Stimulated activated CD4-positive, alpha-beta T cell treated with anti-CD3 and anti-CD28 coated beads, TNF-alpha, amount 100 ng/mL, for 4 hours (primary cell): ENCODE measurements at places on chromosomes 6 and 20.

DNA sequence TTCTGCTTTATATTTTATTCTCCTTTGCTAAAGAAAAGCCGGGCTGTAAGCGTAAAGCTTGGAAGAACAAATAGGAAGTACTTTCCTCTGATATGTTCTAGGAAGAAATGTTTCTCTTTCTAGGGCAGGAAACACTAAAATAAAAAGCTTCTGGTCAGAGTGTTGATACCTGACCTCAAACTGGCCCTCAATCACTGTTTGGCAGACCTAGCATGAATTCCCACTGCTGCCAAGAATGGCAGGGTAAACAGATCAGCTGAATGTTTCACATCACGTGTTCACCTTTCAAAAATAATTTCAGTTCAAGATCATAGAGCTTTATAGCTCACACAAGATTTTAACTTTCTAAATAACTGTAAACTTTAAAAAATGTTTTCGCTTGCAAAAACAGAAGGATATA is 2.9 kb downstream of the MPC1 start:
- no peak for DNase-seq

DNA sequence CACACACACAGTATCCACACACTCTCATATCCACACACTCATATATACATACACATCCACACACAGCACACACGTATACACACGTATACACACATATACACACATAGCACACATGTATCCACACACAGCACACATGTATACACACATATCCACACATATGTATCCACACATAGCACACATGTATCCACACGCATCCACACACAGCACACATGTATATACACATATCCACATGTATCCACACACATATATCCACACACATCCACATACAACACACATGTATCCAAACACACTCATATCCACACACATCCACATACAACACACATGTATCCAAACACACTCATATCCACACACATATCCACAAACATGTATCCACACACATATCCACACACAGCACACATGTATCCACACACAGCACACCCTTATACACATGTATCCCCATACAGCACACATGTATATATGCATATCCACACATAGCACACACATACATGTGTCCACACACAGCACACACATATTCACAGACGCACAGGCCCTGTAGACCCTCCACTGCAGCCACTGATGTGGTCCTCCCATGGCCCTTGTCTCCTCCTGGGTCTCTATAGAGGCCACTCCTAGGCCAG is 172.1 kb downstream of the CDH4 start:
- no peak for DNase-seq

GRCh38 chr20:9395971-9396370 is 118.4 kb upstream of the LAMP5 start:
- DNase-seq, result no peak

DNA sequence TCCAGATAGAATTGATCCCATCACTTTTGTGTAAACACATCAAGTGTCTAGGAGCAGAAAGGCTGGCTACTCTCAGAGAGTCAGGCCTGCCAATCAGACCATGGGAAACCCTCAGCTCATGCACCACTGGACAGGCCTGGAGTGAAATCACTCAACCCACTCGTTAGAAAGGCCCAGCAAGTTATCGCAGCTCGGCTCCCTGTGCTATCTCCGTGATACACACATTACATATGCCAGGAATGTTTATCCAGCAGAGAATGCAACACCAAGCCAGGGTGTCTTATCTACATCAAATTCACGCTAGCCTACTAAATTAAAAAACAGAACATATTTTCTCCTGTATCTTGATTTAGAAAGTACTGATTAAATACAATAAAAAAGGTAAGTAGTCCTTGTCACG is 232.4 kb upstream of the FOXQ1 start:
- no peak for DNase-seq

DNA sequence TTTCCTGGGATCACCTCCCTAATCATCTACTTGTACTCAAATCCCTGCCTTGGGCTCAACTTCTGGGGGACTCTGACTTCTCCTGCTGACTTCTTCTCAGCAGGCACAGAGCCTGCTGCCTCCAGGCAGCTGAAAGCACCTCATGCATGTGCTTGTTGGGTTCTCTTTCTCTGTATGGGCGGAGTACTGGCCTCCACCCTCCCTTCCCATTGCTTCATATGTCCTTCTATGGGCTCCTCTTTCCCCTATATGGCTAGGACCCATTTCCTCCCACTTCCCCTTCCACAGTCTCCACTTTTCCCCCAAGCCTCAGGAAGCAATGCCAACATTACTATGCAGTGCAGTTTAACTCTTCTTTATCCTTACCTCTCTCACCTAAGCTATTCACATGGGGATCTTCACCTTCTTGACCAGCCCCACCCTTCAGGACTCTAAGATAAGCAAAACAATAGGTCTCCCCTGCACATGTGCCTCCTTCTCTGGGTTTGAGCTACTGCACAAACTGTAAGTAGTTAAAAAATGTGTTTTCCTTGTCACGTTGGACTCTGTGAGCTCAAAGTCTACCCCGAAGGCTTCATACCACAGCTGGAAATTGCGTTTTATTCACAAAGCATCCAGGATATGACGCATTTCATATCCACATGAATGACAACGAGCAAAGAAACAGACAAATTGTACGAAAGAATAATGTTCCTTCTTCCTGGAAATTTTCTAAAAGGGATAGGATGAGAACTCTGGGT is 93.7 kb downstream of the CDS2 start:
- no peak for DNase-seq

- DNase-seq, result no peak
Measured at GRCh38 chr6:39407446-39407993, 85.0 kb upstream of the KCNK16 start.

DNA sequence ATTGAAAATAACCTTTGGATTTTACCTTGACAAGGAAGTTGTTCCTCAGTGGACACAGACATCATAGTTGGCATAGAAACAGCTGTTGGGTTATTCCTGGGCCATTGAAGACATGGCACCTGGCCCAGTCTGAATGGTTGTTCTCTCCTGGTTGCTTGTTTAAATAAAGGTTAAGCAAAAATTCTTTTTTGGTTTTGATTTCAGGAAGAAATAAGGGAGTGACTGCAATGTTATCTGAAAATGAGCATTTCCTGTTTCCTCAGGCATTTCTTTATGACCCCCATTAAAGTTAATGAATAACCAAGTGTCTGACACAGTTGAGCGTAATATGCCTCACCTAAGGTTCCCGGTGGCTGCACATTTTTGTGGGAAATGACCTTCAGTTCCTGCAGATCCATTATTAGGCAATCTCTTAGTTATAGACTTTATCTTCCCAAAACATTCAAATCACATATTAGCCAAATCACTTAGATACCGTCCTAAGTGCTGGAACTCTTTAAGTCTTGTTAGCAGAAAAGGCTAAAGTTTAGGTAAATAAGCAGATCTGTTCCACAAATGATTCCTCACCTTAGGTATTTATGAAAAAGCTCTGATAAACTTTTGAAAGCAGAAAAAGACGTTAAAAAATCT is 648.7 kb upstream of the FLRT3 start:
- DNase-seq, result no peak

DNA sequence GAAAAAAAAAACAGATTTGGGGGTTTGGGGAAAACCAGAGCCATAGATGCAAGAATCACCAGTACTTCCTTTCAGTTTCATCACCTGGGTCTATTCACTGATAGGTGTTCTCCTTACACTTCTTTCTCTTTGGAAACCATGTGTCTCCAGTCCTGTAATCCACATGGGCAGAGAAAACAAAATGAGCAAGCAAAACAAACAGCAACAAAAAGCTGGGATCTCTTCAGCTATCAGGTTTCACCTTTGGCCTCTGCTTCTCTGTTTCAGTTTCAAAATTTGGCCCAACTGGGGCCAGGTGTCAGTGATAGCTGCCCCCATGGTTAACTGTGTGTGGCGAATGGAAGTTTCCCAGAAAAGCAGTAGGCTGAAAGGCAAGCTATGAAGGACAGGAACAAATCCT is 220.0 kb upstream of the THBS2 start:
- no peak for DNase-seq

DNA sequence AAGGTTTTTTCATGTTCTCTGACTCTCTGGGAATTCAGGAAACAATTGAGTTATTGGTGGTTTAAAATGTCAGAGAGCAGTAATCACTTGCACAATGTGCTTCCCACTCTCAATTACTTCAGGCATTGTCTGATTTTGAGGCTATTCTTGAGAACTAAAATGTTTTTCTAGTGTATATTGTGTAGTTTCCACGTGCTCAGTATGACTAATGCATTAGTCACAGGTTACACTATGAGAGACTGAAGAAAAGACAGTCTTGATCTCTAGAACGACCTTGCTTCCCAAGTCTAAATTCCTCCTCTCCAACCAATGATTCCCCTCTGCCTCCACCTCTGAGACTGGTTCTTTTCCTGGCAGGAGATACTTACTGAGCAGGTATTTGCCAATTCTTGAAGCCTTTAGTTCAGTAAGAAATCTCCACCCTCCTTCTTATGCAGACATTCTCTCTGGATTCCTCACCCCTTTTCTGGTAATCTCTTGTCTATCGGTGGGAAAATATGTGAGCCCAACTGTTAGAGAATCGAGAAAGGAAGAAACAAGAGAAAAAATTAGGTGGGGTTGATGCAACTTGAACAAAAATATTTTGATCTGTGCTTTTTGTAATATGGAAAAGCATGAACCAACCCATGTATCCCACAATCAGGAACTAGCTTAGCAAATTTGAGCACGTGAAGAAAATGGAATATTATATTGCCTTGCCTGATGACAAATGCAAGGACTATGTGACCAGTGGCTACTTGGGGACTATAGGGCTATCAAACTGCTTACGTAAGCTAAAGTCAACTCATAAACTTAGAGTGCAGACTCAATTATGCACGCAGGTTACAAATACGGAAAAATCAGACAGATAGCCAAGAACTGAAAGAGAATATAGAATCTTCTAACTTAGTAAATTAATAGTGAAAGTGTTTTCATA is 61.1 kb upstream of the SLC22A16 start:
- no peak for DNase-seq

- DNase-seq, result no peak
Measured at GRCh38 chr6:151229401-151230276, 10.1 kb upstream of the AKAP12 start.

DNA sequence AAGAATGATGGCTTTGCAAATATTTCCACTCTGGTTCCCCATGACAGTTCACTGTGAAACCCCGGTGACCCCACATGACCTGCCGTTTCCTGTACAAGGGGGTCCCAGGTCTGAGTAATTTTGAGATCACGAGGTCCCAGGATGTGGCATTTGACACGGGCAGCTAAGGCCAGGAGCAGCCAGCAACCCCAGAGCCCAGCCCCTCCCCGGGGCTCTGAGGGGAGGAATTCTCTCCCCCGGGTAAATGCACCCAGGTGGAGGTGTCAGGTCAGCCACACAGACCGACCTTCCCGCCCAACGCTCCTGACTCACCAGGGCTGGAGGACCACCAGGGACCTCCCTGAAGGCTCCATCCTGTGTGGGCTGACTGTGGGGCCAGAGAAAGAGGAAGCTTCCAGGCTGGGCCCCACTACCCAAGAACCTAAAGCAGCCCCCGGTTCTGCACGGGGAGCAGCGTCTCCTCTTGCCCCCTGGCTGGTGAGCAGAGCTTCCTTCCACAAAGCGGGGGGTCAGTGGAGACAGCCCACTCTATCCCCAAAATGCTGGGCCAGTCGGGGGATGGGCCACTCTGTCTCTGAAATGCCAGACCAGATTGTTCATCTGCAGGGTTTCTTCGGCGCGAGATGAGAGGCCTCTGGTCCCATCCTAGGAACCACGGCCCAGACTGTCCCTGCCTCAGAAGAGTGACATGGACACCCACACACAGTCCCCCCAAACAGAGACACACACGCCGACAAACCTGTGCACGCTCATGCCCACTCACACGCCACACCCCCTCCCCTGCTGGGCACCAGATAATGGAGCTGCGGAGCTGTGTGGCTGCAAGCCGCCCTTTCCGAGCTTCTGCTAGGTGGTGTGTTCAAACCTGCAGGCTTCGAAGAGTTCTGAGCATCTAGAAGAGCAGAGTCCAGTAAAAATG is 23.4 kb upstream of the SLCO4A1 start:
- no peak for DNase-seq

DNA sequence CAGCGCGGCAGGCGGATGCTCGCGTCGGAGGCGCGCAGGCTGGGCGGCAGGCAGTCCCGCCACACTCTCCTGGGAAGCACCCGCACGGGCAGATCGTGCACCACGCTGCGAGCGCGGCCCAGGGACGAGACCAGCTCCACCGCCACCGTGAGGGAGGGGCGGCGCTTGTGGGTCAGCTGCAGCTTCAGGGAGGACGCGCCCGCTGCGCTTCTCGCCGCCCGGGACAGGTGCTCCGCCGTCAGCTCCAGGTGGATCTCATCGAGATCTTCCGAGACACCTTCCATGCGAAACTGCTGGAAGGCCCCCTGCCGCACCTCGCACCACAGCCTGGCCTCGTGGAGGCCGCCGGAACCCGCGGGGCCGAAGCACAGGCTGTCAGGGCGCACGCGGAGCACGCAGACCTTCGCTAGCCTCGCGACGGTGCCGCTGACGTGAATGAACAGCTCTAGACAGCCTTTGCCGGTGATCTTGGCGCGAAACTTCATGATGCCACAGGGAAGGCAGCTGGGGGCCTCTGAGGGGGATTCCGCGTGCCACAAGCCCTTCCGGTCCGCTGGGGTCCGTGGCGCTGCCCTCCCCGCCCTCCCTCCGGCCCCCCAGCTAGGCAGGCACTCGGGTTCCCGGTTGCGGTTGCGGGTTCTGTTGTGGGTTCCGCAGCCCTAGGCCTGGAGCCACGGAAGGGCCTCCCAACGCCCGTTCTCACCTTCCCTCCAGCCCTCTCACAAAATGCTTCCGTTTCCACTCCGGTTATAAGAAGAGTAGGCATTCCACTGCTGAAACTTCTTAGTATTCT is at the start of gene HUS1B:
HUS1B (minus strand) TSS at position 641 of the 793 bp plus-strand sequence; CDS start at position 485, 156 bp downstream.
- DNase-seq, result no peak

GRCh38 chr20:13858439-13858838 is 73.6 kb downstream of the NDUFAF5 start:
- DNase-seq, result no peak

- DNase-seq, result no peak
Measured at GRCh38 chr20:3710011-3710466, 2.4 kb downstream of the SIGLEC1 start.

DNA sequence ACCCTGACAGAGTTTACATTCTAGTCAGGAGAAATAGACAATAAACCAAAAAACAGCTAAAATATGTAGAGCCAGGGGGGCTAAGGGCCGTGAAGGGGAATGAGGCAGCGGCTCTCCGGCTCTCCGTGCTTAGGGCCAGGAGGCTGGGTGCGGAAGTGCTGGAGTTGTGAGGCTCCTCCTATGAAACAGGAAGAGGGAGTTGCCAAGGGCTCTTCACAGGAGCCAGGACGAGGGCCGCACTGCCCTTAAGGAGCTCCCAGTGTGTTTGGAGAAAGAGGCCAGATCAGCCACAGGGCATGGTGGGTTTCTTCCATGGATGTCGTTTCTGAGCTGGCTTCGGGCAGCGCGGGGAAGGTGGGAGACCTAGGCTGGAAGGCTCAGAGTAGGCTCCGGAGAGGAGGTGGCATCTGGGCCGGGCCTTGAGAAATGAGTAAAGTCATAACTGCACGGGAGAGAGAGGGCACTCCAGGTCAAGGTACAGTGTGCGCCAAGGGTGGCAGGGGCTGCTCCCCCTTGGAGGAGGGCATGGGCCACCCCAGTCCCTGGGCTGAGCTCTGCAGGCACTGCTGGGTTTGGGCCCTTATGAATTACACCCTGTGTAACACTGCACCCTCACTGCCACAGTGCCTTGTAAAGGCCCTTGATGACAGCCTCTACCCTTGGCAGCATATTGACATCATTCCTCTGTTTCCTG is 20.8 kb upstream of the MLN start:
- no peak for DNase-seq

GRCh38 chr6:158472447-158472846 is 87.4 kb upstream of the TMEM181 start:
- no peak for DNase-seq

GRCh38 chr6:132937466-132937906 is 123.1 kb downstream of the RPS12 start:
- no peak for DNase-seq
